ENCODE measurements at places on chromosomes 7 and 10.

- DNase-seq, result no peak
Observed at GRCh38 chr10:117948493-117948892, 98.2 kb downstream of the RAB11FIP2 start.

- DNase-seq, result no peak
Observed at GRCh38 chr7:157033483-157034473, 23.3 kb upstream of the MNX1 start.

DNA sequence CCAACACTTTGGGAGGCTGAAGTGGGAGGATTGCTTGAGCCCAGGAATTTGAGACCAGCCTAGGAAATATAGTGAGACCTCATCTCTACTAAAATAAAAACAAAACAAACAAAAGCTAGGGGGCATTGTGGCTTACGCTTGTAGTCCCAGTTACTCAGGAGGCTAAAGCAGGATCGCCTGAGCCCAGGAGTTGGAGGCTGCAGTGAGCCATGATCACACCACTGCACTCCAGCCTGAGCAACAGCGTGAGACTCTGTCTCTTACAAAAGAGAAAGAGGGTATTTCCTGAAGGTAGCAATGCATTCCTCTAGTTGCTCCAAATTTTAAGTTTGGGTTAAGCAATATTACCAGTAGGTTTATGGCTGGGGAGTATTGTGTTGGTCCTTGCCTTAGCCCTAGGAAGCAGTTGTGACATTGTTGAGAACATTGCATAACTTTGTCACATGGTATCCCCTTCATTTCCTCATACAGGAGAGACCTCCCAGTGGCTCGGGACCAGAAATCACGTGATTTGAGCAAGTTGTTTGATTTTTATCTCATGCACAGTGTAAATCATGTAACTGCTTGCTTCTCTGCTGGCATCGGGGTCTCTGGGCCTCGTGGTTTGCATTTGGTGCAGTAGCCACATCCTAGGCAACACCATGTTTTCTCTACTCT, 23.3 kb upstream of the SMARCD3 start:
- no peak for DNase-seq

DNA sequence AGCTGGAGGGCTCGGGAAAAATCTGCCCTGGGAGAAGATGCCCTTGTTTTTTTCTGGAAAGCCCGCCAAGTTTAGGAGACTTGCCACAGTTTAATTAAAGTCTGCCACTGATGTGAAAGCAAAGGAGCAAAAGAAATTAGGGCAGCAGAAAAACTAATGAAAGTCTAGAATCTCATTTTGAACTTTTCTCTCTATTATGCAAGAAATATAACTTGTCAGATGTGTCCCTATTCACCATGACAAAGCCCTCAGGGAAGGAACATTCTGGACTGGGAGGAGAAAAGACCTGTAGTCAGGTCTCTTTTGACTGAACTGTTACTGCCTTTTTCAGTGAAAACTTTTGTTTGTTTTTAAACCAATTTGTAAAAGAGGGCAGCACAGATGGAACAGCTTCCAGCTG, 715.5 kb downstream of the SORCS3 start:
- DNase-seq, result no peak

DNA sequence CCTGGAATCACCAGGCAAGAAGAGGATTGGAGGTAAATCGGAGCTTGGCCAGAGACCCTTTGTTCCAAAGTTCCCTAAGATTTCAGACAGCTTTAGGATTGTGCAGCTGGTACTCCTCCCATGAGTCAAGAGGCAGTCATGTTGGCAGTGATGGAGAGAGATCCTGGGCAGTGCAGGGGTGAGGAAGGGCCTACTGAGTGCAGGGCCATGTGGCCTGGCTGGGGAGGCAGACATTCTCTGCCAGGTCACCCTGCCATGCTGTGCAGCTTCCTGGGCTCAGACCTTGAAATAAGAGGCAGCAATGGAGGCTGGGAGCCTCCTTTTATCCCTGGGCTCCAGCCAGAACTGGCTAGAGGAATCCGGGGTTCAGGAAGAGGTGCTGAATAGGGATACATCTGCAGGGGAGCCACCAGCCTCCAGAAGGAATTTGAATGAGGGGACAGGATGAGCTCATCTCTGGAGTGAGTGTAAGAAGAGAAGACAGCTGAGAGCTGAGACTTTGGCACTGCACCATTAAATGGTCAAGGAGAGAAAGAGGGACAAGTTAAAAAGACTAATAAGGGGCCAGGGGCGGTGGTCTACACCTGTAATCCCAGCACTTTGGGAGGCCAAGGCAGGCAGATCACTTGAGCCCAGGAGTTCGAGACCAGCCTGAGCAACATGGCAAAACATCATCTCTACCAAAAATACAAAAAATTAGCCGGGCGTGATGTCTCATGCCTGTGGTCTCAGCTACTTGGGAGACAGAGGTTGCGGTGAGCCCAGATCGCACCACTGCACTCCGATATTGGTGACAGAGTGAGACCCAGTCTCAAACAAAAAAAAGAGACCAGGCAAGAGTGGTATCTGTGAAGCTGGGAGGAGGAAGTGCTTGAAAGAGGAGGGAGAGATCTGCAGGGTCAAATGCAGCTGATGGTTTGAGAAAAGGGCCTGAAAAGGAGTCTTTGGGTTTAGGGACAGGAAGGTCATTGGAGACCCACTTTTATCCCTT, 12.0 kb downstream of the SFTPD start:
- DNase-seq, result no peak

DNA sequence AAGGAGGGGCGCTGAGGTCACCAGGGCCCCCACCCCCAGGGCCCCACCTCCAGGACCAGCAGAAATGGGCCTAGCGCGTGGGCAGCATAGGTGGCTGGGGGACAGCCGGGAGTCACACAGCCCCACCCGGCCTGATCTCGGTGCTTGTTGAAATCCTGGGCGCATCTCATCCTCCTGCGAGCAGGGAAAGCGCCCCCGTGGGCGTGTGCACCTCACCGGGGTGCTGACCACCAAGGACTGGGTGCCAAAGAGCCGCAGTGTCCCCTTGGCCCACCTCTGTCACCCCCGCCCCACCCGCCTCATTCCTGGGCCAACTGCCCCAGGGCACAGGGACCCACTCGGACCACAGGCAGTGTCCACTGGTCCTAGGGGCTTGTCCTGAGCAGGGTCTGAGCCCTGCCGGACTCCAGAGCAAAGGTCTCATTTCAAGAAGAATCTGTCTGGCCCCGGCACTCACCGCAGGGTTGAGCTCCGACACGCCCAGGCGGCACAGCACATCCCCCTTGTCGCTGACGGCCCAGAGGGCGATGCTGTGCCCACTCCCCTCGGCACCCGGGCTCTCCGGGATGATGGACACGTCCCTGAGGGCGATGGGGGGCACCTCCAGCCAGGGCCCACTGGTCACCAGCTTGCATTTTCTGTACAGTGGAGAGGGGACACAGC, 11.4 kb downstream of the BHLHA15 start:
- DNase-seq, result no peak

- no peak for DNase-seq
Observed at GRCh38 chr7:102321351-102322201, 34.7 kb downstream of the SPDYE6 start.

DNA sequence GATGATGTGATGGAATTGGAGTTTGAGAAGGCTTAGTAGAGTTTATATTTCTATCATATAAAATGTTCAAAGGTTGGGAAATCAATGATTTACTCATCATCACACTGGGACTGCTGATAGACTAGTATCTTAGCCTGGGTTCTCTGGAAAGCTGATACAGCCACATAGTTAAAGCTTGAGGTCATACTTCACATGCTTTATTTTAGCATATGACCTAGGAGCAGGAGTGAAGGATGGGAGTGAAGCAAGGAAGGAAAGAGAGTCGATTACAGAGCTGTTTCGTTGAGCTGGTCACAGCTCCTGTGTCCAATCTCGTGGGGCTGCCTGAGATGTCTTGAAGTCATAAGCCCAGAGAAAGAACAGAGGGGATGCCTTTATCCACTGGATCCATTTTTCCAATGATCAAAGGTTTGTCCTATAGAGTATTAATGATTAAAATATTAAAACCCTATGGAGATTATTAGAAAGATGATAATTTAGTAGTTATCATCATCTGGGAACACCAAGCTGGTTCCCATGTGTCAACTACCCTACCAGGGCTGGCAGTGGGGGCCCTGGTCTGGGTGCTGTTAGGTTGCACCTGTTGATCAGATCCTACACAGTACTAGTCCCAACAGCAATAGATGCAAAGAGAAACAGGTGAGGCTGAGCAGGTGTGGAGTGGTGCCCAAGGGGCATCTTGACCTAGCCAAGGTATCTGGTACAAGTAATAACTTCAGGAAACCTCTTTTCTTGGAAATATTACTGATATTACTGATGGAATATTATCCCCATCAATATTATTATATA, 77.8 kb downstream of the BAMBI start:
- DNase-seq, result no peak

DNA sequence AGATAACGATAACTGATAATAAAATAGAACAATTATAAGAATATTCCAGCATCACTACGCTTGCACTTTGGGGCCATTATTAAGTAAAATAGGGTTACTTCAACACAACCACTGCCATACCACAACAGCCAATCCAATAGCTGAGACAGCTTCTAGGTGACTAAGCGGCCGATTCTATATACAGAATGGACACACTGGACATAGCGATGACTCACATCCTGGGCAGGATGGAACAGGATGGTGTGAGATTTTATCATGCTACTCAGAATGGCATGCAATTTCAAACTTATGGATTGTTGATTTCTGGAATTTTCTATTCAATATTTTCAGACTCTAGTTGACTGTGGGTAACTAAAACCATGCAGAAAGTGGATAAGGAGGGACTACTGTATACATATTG, 920.9 kb downstream of the LRMDA start:
- DNase-seq, result no peak

DNA sequence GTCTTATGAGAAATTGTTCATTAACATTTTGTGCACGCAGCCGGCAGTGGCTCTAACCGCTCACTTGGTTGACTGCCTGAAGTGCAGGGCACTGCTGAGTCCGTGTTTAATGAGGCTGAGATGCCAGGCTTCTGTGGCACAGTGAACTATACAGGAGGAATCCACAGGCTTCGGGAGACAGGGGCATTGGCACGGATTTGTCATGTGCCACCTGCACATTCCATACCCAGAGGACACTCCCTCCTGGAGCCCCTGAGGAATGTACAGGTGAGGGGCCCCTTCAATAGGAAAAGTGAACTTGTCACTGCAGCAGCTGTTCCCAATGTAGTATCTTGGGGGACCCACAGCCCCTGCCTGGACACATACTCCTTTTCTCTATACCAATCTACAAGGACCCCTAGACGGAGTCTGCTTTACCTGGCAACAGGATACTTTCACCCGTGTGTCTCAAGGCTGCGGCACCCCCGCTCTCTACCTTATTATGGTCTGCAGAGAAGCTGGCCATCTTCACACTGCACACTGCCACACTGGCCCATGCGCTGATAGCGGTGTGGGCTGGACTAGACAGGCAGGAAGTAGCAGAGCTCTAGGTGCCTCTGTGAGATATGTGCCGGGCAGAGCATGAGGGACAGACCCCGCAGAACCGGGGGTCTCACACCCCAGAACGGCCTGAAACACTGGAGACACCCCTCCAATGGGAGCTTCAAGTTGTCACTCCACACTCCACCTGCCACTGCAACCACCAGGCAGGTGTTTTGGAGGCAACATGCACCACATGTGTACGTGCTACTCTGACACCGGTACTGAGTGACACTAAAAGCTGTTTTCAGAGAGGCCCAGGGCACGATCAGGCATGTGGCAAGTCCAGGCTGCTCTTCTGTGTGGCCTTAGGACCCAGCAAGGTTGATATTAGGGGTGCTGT, 71.4 kb upstream of the RHEB start:
- DNase-seq, result no peak

GRCh38 chr10:77317221-77317620, 320.4 kb downstream of the KCNMA1 start:
- no peak for DNase-seq

- no peak for DNase-seq
Observed at GRCh38 chr7:68107261-68107660, 1110.6 kb downstream of the TYW1 start.

DNA sequence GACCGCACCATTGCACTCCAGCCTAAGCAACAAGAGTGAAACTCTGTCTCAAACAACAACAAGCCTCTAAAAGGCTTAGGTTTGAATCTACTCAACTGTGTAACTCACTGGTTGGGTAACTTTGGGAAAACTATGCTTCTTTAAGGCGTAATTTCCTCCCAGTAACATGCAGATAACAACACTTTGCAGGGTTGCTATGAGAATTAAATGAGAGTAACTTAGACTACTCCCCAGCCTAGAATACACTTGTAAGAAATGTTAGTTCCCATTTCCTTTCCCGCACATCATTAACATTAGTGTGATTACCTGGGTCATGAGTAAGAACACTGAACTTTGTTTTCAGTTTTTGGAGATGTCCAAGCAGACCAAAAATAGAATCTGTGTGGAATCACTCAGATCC, 5.4 kb upstream of the MYPN start:
- no peak for DNase-seq

DNA sequence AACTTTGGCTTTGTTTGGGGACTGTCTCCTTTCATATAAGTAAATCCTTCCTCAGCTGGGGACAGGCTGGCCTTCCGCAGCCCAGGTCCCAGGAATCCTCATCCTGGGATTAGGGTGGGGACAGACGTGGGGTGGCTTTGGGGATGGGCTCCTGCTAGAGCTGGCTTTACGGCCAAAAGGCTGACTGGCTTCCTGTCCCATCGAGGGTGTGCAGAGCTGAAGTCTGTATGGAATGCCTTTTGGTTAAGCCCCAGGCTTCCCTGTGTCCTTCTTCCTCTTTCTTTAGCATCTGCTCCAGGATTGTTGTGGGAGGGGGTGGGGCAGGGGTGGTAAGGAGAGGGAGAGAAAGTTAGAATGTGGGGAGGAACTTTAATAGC, 59.4 kb upstream of the AQP1 start:
- peak; percentile 28 for DNase-seq

DNA sequence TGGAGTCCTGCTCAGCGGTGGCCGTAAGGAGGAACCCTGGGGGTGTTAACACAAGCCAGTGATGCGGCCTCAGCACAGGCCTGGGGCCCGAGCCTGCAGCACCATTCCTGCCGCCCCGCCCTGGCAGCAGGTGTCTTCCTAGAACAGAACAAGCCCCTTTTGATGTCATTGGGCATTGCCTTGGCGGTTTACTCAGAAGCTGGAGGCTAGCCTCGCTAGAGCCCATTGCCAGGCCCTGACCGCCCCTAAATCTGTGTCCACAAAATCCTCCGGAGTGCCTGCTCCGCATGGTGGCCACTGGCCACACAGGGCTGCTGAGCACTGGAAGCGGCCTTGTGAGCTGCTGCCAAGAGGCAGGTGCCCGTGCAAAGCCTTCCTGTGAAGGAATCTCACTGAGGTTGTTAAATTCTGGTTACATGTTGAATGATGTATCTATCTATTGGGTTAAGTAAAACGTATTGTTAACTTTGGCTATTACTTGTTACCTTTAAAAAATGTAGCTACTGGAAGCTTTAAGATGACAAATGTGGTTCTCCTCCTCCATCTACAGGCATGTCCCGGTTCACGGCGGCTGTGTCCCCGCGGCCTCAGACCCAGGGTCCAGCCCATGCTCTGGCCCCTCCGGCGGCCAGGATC, 1.2 kb upstream of the INPP5A start:
- no peak for DNase-seq

- no peak for DNase-seq
Observed at GRCh38 chr10:95793401-95794045, 37.6 kb downstream of the ENTPD1 start.

- no peak for DNase-seq
Observed at GRCh38 chr7:5234852-5235831, 45.1 kb downstream of the WIPI2 start.

Measured in NT2/D1 (cell line).